ENCODE measurements at places on chromosomes 7 and 10. TPM values are rescaled to one million over a fixed set of nuclear protein-coding genes. Genes with fewer than 3 reads are reported as not detected.

The PAX4 gene
- total RNA-seq, result not detected

The PDLIM1 gene
- total RNA-seq, result 258 TPM

The CLCN1 gene
- not detected for total RNA-seq

The MSRB2 gene
- 16.1 TPM for total RNA-seq

The CYP3A7 gene
- not detected for total RNA-seq

The CHRM2 gene
- total RNA-seq, result not detected

The PKD1L1 gene
- total RNA-seq, result 0.14 TPM

All from A549 treated with Hydrocortisone at 1 μM for 4 hours (cell line).